ENCODE measurements at places on chromosomes 5 and 9.
A peak's percentile ranks its signal among the peaks of the same experiment; 100 is the strongest.

GRCh38 chr5:36883894-36884462, 7.4 kb downstream of the NIPBL start:
- no peak for DNase-seq

GRCh38 chr5:119743927-119744326, 114.6 kb downstream of the FAM170A start:
- DNase-seq = peak; percentile 42

GRCh38 chr5:96936431-96937320, 796 bp downstream of the LNPEP start:
- DNase-seq = no peak

DNA sequence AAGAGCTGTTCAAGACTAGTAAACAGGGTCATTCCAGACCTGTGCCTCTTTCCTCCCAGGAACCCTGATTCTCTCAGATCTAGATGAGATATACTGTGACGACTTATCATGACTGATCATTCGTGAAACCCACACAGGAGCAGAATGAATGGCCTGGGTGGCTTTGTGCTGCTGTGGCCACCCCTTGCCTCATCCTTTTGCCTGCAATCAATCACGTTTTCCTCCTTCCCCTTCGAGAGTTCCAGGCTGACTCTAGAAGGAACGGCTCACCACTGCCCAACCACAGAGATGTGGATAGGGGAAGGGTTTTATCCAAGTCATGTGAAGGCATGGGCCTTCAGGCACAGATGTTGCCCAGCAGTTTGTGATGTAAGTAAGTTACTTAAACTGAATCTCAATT, 5.8 kb downstream of the ANXA6 start:
- peak; percentile 89 for DNase-seq

DNA sequence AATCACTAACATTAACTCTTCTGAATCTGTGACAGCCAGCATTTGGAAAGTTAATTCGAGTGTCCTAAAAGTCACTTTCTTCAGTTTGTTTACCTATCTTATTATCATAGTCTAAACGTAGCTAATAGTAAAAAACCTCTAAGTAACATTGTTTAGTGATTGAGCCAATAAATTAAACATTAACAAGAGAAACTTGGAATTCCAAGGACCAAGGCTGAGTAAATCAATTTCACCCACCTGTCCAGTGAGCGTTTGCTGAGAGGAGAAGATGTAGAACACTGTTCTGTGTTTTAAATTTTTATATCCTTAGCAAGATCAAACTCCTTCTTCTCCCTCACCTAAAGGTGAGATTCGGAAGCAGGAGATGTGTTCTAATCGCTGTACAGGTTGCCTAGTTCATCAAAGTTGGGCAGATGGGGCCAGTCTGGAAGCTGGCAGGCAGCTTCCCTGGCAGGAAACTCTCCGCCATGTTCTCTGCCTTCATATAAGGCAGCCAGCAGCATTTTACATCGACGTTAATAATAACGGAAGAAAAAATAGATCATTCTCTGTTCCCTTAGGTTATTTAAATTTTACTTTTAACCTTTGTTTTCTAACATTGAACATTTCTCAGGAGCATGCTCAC, 89.2 kb downstream of the DAPK1 start:
- no peak for DNase-seq

GRCh38 chr9:106878934-106879333, 16.0 kb downstream of the ZNF462 start:
- no peak for DNase-seq

- no peak for DNase-seq
Measured at GRCh38 chr5:4044881-4045280, 449.2 kb downstream of the IRX1 start.

GRCh38 chr5:178241688-178242231, 9.2 kb upstream of the PHYKPL start:
- peak; percentile 42 for DNase-seq

DNA sequence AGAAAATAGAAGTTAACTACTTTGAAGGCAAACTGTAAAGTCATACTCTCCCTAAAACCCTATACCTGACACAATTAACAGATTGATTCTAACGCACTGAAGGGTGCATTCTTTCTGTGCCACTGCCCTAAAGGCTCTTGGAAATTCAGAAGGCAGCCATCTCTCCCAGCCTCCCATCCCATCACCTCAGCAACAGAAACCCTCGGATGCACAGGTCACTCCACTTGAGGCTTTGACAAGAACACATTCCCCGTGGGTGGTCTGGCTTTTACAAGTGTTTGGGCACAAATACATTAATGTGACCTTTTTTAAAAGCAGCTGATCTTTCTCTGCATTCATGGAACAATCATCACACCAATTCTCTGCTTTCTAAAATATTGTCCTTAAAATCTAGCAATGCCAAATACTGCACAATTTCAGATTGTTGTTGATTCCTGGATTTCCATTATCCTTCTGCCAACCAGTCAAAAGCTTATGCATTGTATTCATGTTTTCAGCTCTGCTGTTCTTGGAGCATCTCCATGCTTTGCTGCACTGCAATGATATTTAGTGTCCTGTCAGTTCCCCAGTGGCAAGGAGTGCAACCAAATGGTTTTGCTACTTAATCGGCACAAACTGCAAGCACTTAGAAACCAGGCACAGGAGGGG, 175.6 kb downstream of the TMEM161B start:
- no peak for DNase-seq

DNA sequence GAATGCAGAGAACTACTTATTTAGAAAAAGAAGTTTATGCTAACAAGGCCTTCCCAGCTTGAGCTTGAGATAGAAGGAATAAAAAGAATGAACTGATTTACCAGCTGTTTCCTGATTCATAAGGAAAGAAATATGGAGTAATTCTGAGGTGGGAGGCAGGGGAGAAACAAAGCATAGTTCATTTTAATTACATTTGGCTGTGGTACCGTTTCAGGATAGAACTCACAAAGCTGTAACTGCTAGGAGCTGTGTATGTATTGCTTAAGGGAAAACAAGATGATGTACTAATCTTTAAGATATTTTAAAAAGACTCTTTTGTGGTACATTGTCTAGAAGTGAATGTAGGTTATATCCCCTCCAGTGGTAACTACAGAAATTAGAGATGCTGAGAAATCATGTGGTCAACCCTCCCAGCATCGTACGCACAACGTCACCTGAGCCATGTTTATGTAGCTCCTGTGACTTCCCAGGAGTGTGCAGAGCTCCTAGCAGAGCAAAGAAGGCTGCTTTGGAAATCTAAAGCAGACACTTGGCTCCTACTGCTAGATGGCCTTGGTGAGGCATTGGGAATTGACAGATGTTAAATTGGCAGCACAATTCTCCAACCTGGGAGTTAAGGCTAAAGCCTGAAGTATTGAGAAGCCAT, 208.3 kb upstream of the VLDLR start:
- no peak for DNase-seq
